ENCODE measurements at places on chromosomes 7 and 10.
A peak's percentile ranks its signal among the peaks of the same experiment; 100 is the strongest.

GRCh38 chr10:65684896-65685295 lies 1240.9 kb upstream of the LRRTM3 start:
- H3K4me3 ChIP-seq = no peak overlapping the region
- no peak for DNase-seq
- no peaks in the 10 kb centered on the region for H3K27me3 ChIP-seq
- H3K27ac ChIP-seq = no peak overlapping the region
- no peaks in the 10 kb centered on the region for H3K36me3 ChIP-seq

GRCh38 chr7:25775999-25776743 lies 375.8 kb upstream of the NFE2L3 start:
- no peaks in the 10 kb centered on the region for H3K4me1 ChIP-seq
- H3K4me3 ChIP-seq = no peak overlapping the region
- H3K36me3 ChIP-seq = no peaks in the 10 kb centered on the region
- DNase-seq = no peak

DNA sequence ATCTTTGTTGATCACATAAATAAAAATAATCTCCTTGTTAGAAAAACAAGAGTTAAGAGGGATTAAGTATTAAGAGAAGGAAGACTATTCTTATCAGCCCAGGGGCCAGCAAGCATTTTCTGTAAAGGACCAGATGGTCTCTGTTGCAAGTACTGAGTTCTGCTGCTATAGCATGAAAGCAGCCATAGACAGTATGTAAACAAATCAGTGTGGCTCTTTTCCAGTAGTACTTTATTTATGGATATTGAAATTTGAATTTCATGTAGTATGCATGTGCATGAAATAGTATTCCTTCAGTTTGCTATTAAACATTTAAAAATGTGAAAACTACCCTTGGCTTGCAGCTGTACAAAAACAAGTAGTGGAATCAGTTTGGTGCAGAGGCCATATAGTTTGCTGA lies 81.7 kb downstream of the STK31 start:
- H3K27ac ChIP-seq = no peak overlapping the region
- no peak for DNase-seq

DNA sequence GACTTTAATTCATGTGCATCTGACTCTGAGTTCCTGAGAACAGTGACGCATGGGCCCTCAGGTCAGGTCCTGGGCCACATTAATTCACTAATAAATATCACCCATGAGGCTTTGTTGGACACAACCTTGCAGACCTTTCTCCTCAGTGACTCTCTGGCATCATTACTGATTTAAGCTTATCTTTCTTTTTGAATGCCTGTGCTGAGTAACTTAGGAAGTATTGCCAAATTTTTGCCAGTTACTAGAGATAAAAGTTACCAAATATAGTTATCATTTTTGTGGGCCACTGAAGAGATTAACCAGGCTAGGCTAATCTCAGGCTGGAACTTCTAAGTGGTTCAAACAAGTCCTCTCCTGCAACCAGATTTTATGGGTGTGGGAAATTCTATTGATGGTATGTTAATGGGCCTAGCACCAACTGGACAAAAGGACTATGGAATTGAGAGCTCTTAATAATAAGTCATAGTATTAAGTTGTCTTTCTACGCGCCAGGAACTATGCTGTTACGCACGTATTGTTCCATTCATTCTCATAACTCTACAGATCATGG lies 28.8 kb upstream of the PRTFDC1 start:
- H3K27me3 ChIP-seq = no peaks in the 10 kb centered on the region
- H3K36me3 ChIP-seq = no peaks in the 10 kb centered on the region
- no peak for DNase-seq
- no peak overlapping the region for H3K27ac ChIP-seq
- no peak overlapping the region for H3K4me3 ChIP-seq
- no peaks in the 10 kb centered on the region for H3K4me1 ChIP-seq

- H3K4me3 ChIP-seq = no peak overlapping the region
- H3K36me3 ChIP-seq = no peaks in the 10 kb centered on the region
- DNase-seq = no peak
- H3K27me3 ChIP-seq = no peaks in the 10 kb centered on the region
- H3K4me1 ChIP-seq = no peaks in the 10 kb centered on the region
Observed at GRCh38 chr10:26138613-26139012, 78.0 kb upstream of the GAD2 start.

DNA sequence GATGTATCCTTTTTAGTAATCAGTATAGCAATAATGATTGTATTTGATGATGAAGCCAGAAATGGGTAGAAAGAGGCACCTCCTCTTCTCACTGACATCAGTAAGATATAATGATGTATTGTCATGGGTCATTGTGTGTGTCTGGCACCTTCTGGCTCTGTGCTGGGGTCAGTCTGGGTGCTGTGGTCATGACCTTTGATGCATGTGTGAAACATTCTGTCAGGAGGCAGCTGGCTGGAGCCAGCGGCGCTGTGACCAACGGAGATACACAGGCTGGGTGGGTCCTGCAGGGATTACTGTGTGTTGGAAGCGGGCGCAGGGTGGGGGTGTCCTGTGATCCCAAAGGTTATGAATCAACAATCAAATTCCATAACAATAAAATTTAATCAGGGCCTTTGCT lies 35.2 kb downstream of the EEPD1 start:
- H3K4me3 ChIP-seq = no peak overlapping the region
- H3K4me1 ChIP-seq = no peaks in the 10 kb centered on the region
- no peak overlapping the region for H3K27ac ChIP-seq
- no peak for DNase-seq
- H3K36me3 ChIP-seq = no peaks in the 10 kb centered on the region

DNA sequence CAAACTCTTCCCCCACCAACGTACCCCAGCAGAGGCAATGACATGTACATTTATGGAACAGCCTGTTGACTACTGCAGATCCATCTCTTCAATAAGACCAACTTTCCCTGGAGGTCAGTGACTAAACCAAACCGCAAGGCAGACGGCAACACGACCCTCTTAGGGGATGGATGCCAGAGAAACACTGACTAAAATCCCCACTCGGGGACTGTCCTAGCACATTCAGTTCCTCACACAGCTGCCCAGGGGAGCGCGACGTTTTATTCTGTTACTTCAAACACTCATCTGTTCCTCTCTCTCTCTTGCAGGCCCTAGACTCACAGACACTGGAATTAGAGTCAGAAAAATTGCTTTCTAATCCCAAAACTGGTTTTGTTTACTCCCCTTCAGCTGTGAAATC lies 146.5 kb upstream of the PRSS1 start:
- H3K4me3 ChIP-seq = no peak overlapping the region
- no peak overlapping the region for H3K27ac ChIP-seq
- no peaks in the 10 kb centered on the region for H3K36me3 ChIP-seq
- H3K27me3 ChIP-seq = no peaks in the 10 kb centered on the region
- H3K4me1 ChIP-seq = no peaks in the 10 kb centered on the region

DNA sequence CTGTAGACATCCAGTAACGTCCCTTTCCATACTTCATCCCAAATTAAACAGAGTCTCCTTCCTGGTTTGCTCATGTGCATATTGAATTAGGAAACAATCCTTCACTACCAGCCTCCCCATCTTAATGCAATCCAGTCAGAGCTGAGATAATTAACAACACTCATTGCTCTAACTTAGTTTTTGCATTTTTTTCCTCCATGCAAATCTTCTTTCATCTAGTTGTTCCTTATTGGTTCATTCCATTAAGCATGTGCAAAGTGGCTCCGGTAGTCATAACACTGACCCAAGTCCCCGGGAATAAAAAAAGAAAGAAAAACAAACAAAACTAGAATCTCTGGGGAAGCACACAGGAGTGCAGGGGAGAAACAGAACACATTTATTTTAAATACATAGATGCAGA lies 1176.1 kb downstream of the GATA3 start:
- no peak overlapping the region for H3K27ac ChIP-seq
- H3K27me3 ChIP-seq = no peaks in the 10 kb centered on the region
- H3K4me3 ChIP-seq = no peak overlapping the region

DNA sequence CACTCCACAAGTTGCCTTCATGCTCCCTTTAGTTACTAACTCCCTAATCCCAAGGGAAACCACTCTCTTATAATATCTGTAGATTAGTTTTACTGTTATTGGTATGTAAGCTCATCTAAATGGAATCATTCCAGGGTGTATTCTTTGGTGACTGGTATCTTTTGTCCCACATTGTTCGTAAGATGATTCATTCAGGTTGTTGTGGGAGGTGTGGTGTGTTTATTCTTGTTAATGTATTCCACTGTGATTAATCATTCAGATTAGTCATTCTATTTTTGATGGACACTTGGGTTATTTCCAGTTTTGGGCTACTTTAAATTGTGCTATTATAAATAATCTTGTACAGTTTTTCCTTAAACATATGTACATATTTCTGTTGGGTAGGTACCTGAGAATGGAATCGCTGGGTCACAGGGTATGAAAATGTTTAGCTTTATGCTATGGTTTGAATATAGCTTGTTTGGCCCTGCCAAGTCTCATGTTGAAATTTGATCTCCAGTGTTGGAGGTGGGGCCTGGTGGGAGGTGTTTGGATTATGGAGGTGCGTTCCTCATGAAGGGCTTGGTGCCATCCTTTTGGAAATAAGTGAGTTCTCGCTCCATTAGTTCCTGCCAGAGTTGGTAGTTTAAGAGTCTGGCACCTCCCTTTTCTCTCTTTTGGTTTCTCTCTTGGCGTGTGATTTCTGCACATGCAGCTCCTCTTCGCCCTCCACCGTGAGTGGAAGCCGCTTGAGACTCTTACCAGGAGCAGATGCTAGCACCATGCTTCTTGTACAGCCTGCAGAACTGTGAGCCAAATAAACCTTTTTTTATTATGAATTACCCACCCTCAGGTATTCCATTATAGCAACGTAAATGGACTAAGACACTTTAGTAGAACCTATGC lies 13.8 kb downstream of the BTRC start:
- H3K4me1 ChIP-seq = no peaks in the 10 kb centered on the region
- no peak for DNase-seq
- no peaks in the 10 kb centered on the region for H3K27me3 ChIP-seq
- no peak overlapping the region for H3K4me3 ChIP-seq

DNA sequence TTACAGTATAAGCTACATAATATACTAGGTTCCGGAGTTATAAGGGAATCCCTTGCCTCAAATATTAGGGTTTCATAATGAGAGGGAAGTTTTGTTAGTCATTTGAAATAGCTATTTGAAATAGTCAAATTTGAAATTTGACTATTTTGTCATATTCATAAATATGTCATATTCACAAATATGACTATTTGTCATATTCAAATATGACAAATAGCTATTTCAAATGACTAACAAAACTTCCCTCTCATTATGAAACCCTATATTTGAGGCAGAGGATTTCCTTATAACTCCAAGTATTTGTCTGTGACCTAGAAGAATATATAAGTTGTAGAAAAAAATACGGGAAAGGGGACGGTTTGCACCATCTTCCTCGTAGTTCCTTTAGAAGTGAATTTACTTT lies 76.6 kb downstream of the HDAC9 start:
- no peak overlapping the region for H3K4me3 ChIP-seq
- no peaks in the 10 kb centered on the region for H3K27me3 ChIP-seq
- H3K27ac ChIP-seq = no peak overlapping the region
- DNase-seq = no peak
- H3K4me1 ChIP-seq = no peaks in the 10 kb centered on the region

GRCh38 chr7:100720671-100721504 lies 620 bp downstream of the EPO start:
- H3K4me3 ChIP-seq = peak overlapping the region; percentile 25
- DNase-seq = no peak
- no peak overlapping the region for H3K27ac ChIP-seq
- no peaks in the 10 kb centered on the region for H3K27me3 ChIP-seq
- H3K4me1 ChIP-seq = no peaks in the 10 kb centered on the region

DNA sequence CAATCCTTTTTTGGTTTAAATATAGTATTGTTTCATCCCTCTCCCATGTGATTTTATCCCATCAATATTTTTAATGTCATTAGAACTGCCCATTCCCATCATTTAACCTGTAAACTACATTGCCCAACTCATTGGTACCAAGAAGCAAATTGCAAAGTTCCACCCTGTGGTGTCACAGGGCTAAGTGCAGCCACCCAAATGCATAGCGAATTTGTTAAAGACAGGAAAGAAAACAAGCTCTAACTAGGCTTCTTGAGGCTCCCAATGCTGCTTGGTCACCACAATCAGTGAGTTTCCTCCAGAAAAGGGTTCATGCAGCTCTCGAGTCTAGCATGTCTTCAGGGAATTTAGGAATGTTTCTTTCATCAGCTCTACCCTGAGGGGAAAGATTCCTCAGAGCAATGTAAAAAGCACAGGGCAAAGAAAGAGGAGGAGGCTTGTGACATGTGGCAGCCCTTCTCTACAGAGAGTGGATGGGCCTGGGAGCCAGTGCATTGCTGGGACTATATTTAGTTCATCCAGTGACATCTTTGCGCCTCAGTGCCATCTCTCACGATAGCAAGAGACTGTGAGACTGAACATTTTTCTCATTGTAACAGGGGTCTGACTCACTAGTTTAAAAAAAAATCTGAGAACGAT lies 58.1 kb downstream of the CAV1 start:
- H3K27me3 ChIP-seq = no peaks in the 10 kb centered on the region
- H3K4me1 ChIP-seq = no peaks in the 10 kb centered on the region
- H3K27ac ChIP-seq = no peak overlapping the region
- no peaks in the 10 kb centered on the region for H3K36me3 ChIP-seq

- H3K27ac ChIP-seq = peak overlapping the region; percentile 98
- H3K27me3 ChIP-seq = no peaks in the 10 kb centered on the region
- peak overlapping the region; percentile 98 for H3K4me3 ChIP-seq
- no peaks in the 10 kb centered on the region for H3K36me3 ChIP-seq
Observed at GRCh38 chr10:75400163-75400770, 1.3 kb downstream of the ZNF503 start.
